ENCODE measurements at places on chromosomes 2 and 18.

DNA sequence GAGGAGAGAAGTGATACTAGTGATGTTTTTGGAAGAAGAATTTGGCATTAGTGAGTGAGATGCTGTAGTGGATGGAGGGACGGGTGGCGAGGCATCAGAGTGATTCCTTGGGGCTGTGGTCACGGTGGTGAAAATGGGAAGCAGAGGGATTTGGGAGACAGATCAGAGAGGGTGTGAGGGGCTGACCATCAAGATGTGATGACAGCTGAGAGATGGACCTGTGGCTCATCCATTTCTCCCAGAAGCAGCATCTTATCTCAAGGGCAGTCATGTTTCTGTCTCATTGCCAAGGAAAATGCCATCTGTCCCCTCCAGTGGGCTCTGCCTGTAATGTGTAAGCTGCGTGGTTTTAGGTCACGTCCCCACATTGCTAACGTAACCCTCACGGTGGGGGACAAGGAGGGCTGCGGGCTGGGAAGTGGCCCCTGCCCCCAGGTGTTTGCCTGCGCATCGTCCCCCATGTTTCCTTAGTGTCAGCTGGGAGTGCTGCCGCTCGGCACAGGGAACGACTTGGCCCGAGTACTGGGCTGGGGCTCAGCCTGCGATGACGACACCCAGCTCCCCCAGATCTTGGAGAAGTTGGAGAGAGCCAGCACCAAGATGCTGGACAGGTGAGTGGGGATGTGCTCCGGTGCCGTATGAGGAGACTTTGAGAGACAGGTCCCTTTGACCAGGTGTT is 91.0 kb downstream of the DGKD start:
- DNase-seq, result no peak

DNA sequence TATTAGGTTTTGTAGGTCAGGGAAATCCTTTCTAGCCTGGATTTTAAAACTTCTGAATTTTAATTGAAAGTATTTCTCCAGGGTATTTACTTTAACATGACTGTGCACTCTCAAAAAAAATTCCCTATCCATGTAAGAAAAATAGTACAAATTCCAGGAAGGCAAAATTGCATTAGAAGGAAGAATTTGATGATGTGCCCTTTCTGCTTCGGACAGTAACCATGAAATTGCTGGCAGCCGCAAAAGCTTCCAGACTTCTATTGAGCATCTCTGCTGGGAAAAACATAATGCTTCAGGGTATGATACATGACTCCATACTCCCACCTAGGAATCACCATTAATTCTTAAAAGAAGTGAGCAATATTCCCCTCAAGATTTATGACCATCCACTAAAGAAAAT is 17.2 kb upstream of the KLF7 start:
- DNase-seq, result no peak

DNA sequence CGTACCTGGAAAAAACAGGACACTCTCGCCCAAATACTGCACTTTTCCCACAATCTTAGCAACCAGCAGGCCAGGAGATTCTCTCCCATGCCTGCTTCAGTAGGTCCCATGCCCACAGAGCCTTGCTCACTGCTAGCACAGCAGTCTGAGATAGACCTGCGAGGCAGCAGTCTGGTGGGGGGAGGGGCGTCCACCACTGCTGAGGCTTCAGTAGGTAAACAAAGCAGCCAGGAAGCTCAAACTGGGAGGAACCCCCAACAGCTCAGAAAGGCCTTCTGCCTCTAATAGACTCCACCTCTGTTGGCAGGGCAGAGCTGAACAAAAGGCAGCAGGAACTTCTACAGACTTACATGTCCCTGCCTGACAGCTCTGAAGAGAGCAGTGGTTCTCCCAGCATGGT is 1202.8 kb upstream of the ACVR2A start:
- DNase-seq, result no peak

DNA sequence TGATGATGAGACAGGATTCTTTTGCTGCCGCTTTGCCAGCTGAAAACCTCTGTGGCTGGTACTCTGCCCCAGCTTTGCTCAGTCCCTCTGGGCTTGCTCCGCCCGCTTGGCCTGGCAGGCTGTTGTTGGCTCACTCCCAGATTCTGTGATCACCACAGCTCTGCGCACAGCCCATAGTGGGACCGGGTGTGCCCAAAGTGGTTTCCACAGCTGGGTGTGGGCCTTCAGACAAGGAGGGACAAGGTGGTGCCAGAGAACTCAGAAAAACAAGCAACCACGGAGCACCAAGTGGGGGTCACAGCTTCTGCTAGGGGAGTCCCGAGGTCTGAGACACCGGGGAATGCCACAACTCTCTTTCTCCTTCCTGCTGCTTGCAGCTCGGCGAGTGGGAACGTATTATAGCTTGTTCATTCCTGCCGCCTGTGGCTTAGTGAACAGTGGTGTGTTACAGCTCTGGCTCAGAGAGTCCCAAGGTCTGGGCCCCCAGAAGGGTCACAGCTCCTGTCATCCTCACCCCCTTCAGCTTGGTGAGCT is 9.2 kb upstream of the KYNU start:
- no peak for DNase-seq

DNA sequence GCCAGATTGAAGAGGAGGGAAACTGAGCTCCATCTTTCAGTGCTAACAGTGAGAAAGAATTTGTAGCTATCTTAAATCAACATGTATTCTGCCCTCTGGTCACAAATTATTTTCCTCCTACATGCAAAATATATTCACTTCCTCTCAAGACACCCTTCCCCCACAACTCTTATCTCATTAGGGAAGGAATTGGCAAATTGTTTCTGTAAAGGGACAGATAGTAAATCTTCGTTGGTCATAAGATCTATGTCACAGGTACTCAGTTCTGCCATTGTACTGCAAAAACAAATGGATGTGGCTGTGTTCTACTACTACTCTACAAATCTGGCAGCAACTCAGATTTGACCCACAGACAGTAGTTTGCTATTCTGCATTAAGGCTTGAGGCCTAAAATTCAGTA is 53.0 kb upstream of the CYP20A1 start:
- no peak for DNase-seq

DNA sequence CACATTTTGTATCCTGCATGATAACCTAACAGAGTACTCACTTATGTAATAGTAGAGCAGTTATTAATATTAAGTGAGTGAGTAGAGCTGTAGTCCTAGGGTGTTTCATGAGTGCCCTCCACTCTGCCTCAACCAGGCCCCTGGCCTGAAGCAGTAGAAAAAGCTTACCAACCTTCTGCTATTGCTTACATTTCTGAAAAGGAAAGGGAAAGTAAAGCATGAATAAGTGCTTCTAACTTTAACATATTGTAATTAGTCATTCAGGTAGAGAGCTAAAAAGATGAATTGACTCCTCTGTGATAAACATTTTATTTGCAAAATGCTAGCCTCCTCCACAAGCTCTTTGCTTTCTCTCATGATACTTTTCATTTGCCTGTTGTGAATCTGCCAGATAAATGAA is 94.7 kb upstream of the RPE start:
- no peak for DNase-seq

DNA sequence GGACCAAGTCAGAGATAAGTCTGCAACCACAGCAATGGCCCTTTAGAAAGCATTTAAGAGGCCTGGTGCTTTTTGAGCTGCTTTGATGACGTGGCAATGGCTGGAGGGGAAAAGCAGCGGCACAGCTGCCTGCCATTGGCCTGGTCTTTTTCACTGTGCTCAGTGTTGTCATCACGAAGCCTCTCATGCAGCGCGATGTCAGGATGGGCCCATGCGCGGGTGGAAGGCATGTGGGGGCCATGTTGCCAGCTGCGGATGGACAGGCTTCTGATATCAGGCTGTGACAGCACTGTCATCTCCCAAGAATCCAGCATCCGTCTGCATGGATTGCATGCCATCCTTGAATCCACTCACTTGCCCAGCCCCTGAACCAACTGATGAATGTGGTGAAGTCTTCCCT is 204.5 kb downstream of the ACKR3 start:
- no peak for DNase-seq

DNA sequence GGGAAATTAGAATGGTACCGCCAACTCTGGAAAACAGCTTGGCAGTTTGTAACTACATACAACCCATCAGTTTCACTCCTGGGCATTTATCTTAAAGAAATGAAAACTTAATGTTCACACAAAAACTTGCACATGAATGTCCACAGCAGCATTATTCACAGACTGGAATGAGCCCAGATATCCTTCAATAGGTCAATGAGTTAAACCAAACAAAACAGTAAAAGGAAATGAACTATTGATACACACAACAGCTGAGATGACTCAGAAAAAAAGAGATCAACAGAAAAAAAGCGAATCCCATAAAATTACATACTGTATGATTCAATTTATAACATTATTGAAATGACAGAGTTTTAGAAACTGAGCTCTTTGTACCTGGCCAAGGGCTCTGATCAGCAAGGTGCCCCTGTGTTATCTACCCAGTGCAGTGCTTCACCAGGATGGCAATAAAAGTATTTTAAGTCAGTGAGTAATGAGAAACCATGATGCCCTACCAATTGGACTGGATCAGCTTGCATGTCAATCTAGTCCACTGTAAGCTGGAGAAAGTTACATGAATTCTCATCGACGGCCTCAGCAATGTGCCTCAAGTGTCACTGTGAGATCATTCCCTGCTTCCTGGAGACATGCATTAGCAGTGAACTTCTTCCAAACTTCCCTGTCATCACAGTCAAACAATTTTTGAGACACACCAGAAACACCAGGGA is 21.9 kb downstream of the TMEM237 start:
- no peak for DNase-seq

DNA sequence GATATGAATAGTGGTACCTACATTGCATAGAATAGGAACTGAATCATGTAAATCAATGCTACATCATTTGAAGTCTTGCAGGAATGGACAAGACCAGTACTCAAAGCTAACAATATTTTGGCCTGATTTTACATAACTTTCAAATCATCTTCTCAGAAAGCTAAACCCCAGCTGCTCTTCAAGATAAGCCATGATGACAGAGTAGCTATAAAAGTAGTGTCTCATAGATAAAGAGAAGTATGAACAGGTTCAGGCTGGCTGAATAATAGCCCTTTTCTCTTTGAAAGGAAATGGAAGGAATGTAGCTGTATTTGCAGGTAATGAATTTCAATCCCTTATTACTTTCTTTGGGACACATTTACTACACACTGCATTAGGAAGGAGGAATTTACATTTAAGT is 28.2 kb downstream of the TSPYL6 start:
- DNase-seq, result no peak

GRCh38 chr2:25551316-25551715 is 122.1 kb downstream of the DTNB start:
- no peak for DNase-seq

DNA sequence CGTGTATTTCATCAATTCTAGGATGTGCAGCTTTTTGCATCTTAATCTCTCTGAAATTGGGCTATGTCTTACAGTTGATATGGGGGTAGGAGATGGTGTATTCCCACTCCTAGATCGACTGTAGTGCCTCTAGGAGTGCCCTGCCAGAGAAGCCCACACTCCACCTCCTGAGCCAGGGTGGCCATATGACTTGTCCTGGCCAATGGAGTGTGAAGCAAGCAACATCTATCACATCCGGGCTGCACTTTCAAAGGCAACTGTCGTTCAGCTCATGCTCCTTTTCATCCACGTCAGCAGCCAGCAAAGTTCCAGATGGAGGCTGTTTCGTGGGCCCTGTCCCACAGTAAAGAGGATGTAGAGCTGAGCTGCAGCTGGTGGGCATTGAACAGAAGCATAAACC is 149.4 kb upstream of the SLC1A4 start:
- no peak for DNase-seq

DNA sequence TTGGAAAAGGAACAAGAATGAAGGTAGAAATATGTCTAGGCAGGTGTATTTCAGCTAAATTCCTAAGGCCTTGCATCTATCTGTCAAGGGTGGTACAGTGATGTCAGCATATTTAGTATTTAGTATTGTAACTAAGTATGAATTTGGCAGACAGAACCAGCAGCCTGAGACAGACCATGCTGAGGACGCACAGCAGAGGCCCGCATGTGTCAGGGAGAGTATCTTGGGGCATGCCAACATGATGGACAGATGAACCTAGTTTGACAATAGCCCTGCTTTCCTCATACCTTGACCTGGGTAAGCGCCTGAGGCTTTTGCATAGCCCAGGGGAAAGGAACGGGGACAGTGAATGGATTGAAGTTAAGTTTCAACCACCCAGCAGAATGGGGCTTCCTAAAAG is 33.8 kb upstream of the OSR1 start:
- DNase-seq, result no peak

DNA sequence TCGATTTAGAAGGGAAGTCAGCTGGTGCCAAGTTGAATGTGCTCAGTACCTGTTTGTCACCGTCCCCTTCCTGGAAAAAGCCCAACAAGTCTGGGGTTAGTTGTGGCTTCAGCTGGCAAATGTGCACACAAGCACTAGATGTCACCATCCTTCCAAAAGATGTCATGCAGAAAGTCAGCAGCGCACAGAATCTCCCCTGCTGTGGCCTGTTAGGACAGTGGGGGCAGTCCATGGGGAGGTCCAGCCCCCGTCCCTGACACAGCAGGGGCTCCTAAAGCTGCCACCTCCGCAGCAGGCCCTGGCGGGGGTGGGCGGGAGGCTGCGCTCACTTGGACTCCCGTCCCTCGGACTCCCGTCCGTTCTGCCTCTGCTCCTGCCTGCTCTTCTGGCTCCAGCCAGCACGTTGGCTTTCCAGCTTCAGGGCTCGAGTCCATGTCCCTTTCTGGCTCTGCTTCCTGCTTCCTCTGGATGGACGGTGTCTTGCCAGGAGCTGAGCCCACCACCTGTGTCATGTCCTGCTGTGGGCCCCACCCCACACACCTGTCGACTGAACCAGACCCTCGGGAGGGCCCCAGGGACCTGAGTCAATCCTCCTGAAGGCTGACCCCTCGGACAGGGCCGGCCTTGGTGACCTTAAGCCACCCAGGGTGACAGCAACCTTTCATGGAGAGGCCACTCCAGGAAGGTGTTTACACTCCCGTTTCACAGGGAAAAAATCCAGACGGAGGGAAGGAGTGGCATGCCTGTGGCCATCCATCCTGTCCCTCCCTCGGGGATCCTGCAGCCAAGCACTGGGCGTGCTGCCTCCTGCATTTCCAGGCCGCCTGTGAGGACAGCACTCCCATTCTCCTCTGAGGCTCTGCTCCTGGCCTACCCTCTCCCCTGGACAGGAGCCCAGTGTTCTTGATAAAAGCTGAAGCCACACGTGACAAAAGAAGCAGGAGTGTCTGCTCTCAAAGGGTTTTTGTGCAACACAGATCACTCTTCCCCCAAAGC is 8.5 kb downstream of the RAB17 start:
- no peak for DNase-seq

- no peak for DNase-seq
These were observed 643.1 kb downstream of the SLC4A3 start for GRCh38 chr2:220270481-220271070.

DNA sequence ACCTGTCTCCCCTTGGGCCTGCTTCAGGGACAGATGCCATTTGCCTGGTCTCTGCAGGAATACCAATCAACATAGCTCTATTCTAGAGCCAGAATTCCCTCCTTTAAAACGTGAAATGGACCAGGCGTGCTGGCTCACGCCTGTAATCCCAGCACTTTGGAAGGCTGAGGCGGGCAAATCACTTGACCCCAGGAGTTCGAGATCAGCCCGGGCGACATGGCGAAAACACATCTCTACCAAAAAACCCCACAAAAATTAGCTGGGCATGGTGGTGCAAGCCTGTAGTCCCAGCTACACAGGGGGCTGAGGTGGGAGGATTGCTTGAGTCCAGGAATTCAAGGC is 127.0 kb downstream of the PLEKHM3 start:
- DNase-seq, result no peak
